Activated T-helper 1 cell treated with Interleukin-2 at 50 U/mL for 16 hours (primary cell): ENCODE measurements at places on chromosomes 16 and 17.

DNA sequence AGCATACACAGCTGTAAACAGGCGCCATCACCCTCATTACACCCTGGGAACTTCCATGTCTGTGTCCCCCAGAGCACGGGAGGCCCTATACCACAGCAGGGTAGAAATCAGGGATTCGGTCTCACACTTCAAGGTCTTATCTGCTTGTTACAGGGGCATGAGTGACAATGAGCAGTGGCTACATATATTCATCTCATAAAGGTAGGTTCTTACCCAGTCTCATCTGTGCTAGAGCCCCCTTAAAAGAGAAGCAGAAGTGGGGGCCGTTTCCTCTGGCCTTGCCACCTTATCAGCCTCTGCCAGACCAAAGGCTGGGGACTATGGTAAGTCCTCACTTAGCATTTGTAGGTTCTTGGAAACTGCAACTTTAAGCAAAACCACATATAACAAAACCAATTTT, 46.5 kb downstream of the IRX5 start:
- DNase-seq, result no peak

DNA sequence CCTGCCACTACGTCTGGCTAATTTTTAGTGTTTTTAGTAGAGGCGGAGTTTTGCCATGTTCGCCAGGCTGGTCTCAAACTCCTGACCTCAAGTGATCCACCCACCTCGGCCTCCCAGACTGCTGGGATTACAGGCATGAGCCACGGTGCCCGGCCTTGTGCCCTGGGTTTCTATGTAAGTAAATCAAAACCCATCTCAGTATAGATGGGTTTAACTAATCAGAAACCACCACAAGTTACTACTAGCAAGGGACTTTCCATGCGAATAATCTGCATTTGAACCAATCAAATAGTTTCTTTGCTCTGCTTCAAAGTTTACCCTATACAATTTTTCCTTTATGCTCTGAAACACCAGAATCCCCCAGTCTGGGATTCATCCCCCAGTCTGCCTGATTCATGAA, 16.5 kb upstream of the EIF1 start:
- no peak for DNase-seq

DNA sequence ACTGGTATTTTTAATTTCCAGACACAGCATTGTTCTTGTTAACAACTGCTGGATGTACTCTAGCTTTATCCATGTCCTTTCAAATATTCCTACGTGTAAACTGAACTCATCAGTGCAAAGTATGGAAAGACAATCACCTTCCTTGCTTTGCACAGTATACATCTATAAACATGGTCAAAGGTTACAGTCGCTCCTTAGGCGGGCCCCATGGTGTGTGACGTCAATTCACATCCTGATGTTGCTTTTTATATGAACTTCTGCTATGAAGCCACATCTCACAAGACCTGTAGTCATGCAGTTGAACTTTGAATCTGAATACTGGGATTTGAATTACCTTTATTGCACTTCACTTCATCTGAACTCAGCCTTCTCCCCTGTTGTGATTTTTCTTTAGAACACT, 447.6 kb upstream of the PSMD7 start:
- no peak for DNase-seq

GRCh38 chr17:75684924-75685323, 17.8 kb downstream of the SAP30BP start:
- DNase-seq, result no peak

- DNase-seq, result no peak
Measured at GRCh38 chr17:14325618-14326167, 24.8 kb downstream of the HS3ST3B1 start.

DNA sequence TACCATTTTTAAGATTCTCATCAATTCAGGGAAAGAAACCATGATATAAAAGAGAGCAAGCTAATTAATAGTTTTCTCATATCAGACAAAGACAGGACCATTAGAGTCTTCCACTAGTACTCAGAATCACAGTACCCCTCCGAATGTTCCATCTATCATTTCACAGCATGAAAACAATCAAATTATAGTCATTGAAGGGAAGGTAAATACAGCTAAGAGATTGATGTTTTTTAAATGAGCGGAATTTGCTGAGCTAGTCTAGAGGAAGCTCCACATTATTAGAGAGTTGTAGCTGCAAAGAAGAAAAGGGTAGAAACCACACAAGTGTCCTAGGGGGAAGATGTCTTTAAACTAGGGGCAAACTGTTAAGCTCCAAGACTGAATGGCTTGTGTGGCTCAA, 808.9 kb downstream of the CDH11 start:
- no peak for DNase-seq
